ENCODE measurements at places on chromosomes 7 and 10.

GRCh38 chr10:112532189-112532588 lies 85.2 kb downstream of the VTI1A start:
- no peak for DNase-seq
- H3K36me3 ChIP-seq, result no peaks in the 10 kb centered on the region
- H3K4me1 ChIP-seq, result peaks cover 18% of the 10 kb centered on the region
- no peak overlapping the region for H3K27ac ChIP-seq

DNA sequence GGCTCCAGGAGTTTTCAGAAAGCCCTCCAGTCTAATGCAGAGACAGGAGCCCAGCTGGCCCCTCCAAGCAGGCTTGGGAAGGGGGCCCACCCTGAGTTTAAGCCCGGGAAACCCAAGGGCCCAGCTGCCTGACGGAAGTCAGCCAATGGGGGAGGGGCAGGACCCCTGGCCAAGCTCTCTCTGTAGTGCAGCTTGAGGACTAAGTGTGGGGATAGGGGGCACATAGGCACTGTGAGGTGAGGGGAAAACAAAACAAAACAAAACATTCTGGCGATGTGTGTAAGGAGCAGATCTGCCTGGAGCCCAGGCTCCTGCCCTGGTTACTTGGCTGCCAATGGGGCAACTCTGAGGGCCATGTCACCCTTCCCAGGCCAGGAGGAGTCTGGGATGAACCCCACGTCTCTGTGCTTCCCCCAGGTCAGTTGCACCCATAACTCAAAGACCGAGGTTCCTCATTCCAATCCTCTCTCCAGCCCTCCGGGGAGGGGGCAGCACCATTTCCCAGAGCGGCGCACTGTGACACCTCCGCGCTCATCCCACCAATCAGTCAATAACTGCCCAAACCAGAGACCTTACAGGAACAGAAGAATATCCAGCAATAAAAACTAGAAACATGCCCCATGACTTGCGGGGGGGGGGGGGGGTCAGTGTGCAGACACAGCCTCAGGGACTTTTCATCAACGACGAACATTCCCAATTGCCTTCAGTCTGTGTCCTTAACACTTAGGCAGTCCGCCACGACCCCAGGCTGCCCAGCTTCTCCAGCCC lies 1.7 kb downstream of the CXCL12 start:
- no peaks in the 10 kb centered on the region for H3K36me3 ChIP-seq
- H3K27ac ChIP-seq, result no peak overlapping the region
- no peak for DNase-seq
- H3K27me3 ChIP-seq, result peaks cover 18% of the 10 kb centered on the region
- H3K4me3 ChIP-seq, result peak overlapping the region; percentile 52

GRCh38 chr7:67619175-67619574 lies 622.5 kb downstream of the TYW1 start:
- H3K4me3 ChIP-seq, result no peak overlapping the region
- DNase-seq, result no peak
- peaks cover 10% of the 10 kb centered on the region for H3K36me3 ChIP-seq
- no peak overlapping the region for H3K27ac ChIP-seq
- H3K27me3 ChIP-seq, result no peaks in the 10 kb centered on the region

DNA sequence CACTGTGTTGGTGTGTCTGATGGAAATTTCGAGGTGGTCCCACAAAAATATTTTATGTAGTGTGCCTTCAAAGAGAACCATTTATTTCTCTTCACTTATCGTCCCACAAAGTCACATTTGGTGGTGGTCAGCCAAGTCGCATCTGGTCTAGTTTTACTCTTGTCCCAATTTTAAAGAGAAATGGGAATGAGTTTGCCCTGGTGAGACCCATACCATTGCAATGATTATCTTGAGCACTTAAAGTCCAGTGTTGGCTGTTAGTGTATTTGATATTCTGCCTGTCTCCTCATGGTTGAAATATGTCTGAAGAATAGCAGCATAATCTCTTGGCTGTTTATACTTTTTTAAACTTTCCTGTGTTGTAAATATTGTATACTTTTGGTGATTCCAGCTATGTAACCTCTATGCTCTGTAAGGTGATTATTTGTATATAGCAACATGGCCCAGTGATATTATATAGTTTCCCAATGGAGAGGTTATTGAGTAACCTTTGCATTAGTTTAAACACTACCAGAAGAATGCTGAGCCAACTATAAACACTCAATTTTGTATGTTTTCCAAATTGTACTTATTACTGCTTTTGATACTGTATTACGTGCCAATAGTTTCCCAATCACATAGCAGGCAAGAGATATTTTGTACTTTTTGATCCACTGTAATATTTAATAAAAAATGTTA lies 172.2 kb downstream of the RTKN2 start:
- no peak overlapping the region for H3K27ac ChIP-seq
- no peaks in the 10 kb centered on the region for H3K4me1 ChIP-seq
- H3K27me3 ChIP-seq, result no peaks in the 10 kb centered on the region
- DNase-seq, result no peak
- no peaks in the 10 kb centered on the region for H3K36me3 ChIP-seq
- no peak overlapping the region for H3K4me3 ChIP-seq

- no peak overlapping the region for H3K4me3 ChIP-seq
- H3K36me3 ChIP-seq, result no peaks in the 10 kb centered on the region
- peaks cover 2% of the 10 kb centered on the region for H3K4me1 ChIP-seq
- no peaks in the 10 kb centered on the region for H3K27me3 ChIP-seq
- H3K27ac ChIP-seq, result no peak overlapping the region
These were observed 287.3 kb downstream of the INHBA start for GRCh38 chr7:41415471-41416207.

GRCh38 chr10:132945125-132945893 lies 2.9 kb upstream of the CFAP46 start:
- DNase-seq, result no peak
- no peak overlapping the region for H3K4me3 ChIP-seq
- peaks cover 8% of the 10 kb centered on the region for H3K36me3 ChIP-seq
- H3K4me1 ChIP-seq, result peaks cover 3% of the 10 kb centered on the region
- H3K27me3 ChIP-seq, result peaks cover 7% of the 10 kb centered on the region

DNA sequence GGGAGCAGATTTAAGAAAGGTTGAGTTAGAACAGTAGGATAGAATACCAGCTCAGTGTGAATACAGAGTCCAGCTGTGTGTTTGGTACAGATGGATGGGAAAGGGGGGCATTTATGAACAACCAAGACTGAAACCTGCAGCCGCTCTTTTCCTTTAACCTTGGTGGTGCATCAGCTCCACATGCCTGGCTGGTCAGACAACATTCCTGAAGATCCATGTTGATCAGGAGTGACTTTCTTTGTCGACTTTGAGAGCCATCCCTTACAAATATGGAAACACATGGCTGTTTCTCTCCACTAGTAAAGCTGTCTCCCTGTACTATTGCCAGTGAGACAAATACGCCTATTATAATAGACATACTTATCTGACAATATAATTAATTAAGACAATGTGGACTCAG lies 476.5 kb upstream of the IGFBP3 start:
- no peaks in the 10 kb centered on the region for H3K36me3 ChIP-seq
- H3K27me3 ChIP-seq, result no peaks in the 10 kb centered on the region
- H3K4me1 ChIP-seq, result peaks cover 1% of the 10 kb centered on the region
- H3K4me3 ChIP-seq, result no peak overlapping the region
- H3K27ac ChIP-seq, result no peak overlapping the region

- DNase-seq, result no peak
- peaks cover 3% of the 10 kb centered on the region for H3K27me3 ChIP-seq
- no peak overlapping the region for H3K4me3 ChIP-seq
- H3K27ac ChIP-seq, result no peak overlapping the region
These were observed 27.5 kb downstream of the MAD1L1 start for GRCh38 chr7:2205036-2205780.

DNA sequence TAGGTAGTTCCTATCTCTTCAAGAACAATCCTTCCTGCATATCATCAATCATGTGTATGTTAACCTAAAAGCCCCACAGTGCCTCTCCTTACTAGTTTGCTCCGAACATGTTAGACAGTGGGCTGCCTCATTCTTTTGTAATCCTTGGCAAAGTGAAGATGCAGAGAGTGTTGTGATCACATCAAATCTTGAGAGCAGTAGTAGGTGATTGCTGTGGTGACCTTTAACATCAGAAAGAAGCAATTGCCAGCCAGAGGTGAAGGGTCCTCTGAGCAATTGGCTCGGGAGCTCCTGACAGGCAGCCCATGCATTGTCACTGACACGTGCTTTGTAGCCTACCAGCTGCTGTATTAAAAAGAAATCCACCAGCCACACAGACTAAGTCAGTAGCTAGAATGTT lies 19.6 kb upstream of the GSTK1 start:
- no peak overlapping the region for H3K27ac ChIP-seq
- H3K36me3 ChIP-seq, result no peaks in the 10 kb centered on the region
- H3K4me3 ChIP-seq, result no peak overlapping the region
- no peaks in the 10 kb centered on the region for H3K4me1 ChIP-seq
- no peak for DNase-seq
- peaks cover 5% of the 10 kb centered on the region for H3K27me3 ChIP-seq
